Activated CD8-positive, alpha-beta T cell treated with anti-CD3 and anti-CD28 coated beads, Interleukin-2, amount 10 ng/mL, durations not matched to agents 7 days and 5 days (primary cell): ENCODE measurements at places on chromosomes 3 and 15. TPM values are rescaled to one million over a fixed set of nuclear protein-coding genes. Genes with fewer than 3 reads are reported as not detected.

Gene TGM5
- total RNA-seq: 0.37 TPM

- DNase-seq: no peak
Measured at GRCh38 chr15:40045572-40046217, 6.7 kb upstream of the SRP14 start.

DNA sequence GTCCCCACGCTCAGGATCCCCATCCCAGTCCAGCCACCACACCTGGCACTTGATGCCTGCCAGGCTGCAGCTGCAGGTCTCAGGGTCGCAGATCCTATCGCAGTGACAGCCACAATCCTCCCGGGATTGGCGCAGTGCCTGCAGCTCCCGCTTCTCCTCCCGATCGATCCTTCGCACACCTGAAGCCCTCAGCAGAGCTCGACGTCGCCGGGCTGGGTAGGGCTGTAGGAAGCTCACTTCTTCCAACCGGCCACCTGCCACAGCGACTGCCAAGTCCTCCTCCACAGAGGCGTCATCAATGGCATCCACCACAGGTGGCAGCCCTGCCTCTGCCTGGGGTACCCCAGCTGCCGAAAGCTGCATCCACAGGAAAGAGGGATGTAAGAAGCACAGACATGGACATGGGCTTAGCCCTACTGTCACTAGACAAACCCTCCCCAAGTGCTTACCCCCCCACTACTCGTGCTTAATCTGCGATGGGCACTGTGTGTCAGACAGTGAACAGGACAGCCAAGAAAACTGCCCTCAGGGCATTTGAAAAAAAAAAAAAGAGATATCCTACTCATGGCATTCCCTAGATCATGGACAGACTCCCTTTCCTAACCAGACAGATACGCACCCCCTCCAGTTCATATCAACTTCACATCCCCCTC lies 9.2 kb downstream of the CSRNP1 start:
- no peak for DNase-seq

- DNase-seq: no peak
Measured at GRCh38 chr3:165696496-165696895, 140.7 kb downstream of the BCHE start.

DNA sequence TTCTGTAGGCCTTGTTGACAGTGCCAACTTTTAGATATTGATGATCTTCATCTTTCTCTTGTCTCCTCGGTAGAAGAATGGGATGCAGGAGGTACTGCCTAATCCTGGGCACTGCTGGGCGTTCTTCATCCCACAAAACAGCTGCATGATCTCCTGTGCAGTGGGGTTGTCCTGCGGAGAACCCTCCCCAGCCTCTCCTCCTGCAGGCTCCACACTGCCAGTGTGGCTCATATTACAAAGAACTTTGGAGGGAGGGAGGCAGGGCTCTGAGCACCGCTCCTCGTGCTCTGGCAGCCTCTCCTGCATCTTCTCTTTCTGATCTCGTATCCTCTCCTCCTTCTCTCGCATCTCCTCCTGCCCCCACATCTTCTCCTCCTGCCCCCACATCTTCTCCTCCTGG lies 7.5 kb downstream of the GOLGA6L2 start:
- no peak for DNase-seq

DNA sequence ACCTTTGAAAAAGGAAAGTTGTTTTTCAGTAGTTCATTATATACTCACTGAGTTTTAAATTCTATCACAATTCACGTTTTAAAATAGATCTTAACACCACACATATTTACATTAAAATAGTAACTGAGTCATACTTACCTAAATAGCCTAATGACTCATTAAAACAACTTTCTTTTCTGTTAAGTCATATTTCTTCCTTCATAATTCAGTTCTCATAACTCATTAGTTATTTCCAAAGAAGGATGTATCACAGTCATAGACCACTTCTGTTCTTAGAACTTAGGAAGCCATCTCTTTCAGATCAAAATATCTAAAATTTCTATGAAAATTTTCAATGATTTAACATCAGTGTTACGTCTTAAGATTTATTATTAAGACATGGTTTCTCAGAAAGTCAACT lies 885.9 kb downstream of the FHIT start:
- DNase-seq: no peak
